ENCODE measurements at places on chromosomes 6 and 20. TPM values are rescaled to one million over a fixed set of nuclear protein-coding genes. Genes with fewer than 3 reads are reported as not detected.

Gene C6orf141
- 3.9 TPM for total RNA-seq

Gene CD24
- 2.1 TPM for total RNA-seq

Gene DPM1
- total RNA-seq, result 34.2 TPM

Gene HLA-G
- total RNA-seq, result not detected

Gene SLC24A3
- total RNA-seq, result 16.9 TPM

Gene LCA5
- 3.1 TPM for total RNA-seq

Gene MAD2L1BP
- 19.0 TPM for total RNA-seq

Gene AKAP12
- 223 TPM for total RNA-seq

Gene PPP1R3G
- 1.3 TPM for total RNA-seq

Gene BMP7
- 0.16 TPM for total RNA-seq

Gene NRSN2
- 21.3 TPM for total RNA-seq

Gene ASIP
- total RNA-seq, result not detected

Gene GJA10
- not detected for total RNA-seq

Gene NR2E1
- not detected for total RNA-seq

Gene SYNDIG1
- 0.77 TPM for total RNA-seq

Gene DUSP15
- 0.77 TPM for total RNA-seq

Gene MARCKS
- total RNA-seq, result 63.6 TPM

Gene SLC35D3
- not detected for total RNA-seq

Gene ARHGAP40
- total RNA-seq, result not detected

Gene TRIM40
- not detected for total RNA-seq

Gene PSORS1C2
- not detected for total RNA-seq

Gene FBXO30
- total RNA-seq, result 8.1 TPM

Gene GRM1
- total RNA-seq, result not detected

Gene SEMG1
- total RNA-seq, result not detected

Gene CDH26
- 1.5 TPM for total RNA-seq

Gene SOX18
- 70.5 TPM for total RNA-seq

Gene TAAR9
- not detected for total RNA-seq

Gene GSTA3
- not detected for total RNA-seq

Gene MYB
- total RNA-seq, result 0.16 TPM

Gene SLC22A2
- total RNA-seq, result not detected

Gene SLC17A3
- total RNA-seq, result not detected

Gene NHSL1
- 11.9 TPM for total RNA-seq

Gene ZFP57
- not detected for total RNA-seq

Gene GTSF1L
- total RNA-seq, result not detected

Gene C6orf89
- total RNA-seq, result 61.6 TPM

Gene POPDC3
- 9.7 TPM for total RNA-seq

Gene ENPP5
- 0.67 TPM for total RNA-seq

Gene RBM38
- total RNA-seq, result 16.9 TPM

Gene EPHA7
- total RNA-seq, result 0.10 TPM

Gene CMTR1
- total RNA-seq, result 28.5 TPM

Gene NKX2-4
- total RNA-seq, result not detected

Gene DDX43
- total RNA-seq, result 0.32 TPM

Gene SNAP25
- 0.29 TPM for total RNA-seq

Gene ABCC10
- total RNA-seq, result 22.0 TPM

Gene COL20A1
- not detected for total RNA-seq

Gene GUCA1A
- total RNA-seq, result not detected

Gene SIRPB2
- 25.5 TPM for total RNA-seq
